ENCODE measurements at places on chromosomes 5 and 9.

GRCh38 chr9:73179589-73179988 is 27.9 kb downstream of the ANXA1 start:
- DNase-seq, result no peak

GRCh38 chr9:2159521-2160454 is 144.6 kb downstream of the SMARCA2 start:
- DNase-seq, result peak; percentile 24

- no peak for DNase-seq
These were observed 481.7 kb upstream of the KLF4 start for GRCh38 chr9:107971241-107971640.

DNA sequence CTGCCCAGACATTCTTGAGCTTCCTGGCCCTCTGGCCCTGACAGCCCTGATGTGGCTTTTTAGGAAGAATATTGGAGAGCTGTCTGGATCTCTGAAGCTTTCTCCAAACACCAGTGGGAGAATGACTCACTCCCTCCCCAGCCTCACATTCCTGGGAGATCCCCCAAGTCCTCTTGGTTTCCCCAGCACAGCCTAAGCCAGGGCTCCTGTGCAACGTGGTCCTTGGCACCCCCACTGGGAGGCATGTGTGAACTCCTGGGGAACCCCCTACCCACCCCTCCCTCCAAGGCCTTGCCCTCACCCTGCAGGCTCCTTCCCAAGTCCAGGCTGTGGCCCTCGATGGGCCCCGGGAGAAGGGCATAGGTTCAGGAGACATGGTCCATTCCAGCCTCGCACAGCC is 12.7 kb downstream of the GLIPR2 start:
- no peak for DNase-seq

GRCh38 chr9:81664638-81665222 is 24.6 kb downstream of the TLE1 start:
- no peak for DNase-seq

- DNase-seq, result no peak
These were observed 1.4 kb downstream of the LHX3 start for GRCh38 chr9:136203408-136204144.

DNA sequence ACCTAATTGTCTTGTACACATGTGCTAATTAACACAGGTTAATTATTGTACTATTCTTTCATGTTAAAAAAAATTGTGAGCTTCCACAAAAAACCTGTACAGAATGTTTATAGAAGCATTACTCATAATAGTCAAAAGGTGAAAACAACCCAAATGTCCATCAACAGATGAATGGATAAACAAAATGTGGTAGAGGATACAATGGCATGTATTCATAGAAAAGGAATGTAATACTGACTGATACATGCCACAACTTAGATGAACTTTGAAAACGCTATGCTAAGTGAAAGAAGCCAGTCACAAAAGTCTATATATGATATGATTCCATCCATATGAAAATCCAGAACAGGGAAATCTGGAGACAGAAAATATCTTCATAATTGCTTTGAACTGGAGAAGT is 25.6 kb downstream of the RRAGA start:
- DNase-seq, result no peak

DNA sequence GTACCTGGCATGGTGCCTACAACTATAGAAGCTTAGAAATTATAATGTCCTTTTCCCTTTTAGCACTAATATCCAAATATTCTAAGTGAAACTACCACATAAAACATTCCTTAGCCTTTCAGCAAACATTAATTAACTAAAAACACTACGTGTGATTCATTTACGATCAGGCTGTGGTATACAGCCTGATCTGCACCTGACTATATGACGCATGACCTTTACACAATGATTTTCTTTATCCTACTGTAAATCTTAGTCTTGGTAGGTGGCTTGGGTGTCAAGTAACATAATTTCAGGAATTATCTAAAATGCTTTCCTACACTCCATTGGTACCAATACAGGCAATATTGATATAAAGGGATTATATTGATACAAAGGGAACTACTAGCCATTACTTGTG is 686.7 kb downstream of the DTWD2 start:
- DNase-seq, result no peak

DNA sequence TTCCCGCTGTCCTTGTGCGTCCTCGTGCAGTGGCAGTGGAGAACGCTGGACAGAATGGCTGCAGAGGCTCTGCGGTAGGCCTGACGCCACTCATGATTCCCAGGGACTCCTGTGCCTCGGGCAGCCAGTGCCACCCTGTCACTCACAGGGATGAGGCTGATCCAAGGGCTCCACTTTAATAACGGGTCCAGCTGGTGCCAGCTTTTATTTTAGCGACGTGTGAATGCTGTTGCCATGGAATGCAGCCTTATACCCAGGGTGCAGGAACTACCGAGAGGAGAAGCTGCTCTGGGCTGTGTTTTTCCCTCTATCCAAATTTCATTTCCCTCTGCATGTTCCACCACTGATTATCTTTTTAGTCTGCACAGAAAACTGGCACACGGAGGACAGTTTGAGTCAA is 15.8 kb upstream of the NTNG2 start:
- no peak for DNase-seq

- DNase-seq, result no peak
These were observed 52.0 kb upstream of the DAPK1 start for GRCh38 chr9:87445646-87446045.

- DNase-seq, result no peak
These were observed 149.7 kb downstream of the ENC1 start for GRCh38 chr5:74490814-74491213.

- DNase-seq, result no peak
These were observed 61.9 kb downstream of the MROH2B start for GRCh38 chr5:41009232-41009631.

DNA sequence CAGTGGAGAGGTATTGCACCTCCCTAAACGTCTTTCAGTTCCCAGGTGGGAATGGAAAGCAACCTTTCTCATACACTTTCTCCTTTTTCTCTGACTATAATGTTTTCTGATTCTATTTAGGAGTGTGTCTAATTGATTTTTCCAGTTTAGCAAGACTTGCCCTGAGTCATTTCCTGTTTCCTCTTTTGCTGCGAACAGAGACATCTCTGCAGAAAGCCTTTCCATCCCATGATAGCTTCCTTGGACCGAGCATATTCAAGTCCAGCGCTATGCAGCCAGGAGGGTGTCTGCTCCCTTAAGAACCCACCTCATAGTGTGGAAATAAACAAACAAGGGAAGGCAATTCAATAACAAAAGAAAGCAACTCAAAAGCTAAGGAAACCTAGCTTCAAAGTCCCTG is 60.0 kb upstream of the CDH6 start:
- peak; percentile 5 for DNase-seq

DNA sequence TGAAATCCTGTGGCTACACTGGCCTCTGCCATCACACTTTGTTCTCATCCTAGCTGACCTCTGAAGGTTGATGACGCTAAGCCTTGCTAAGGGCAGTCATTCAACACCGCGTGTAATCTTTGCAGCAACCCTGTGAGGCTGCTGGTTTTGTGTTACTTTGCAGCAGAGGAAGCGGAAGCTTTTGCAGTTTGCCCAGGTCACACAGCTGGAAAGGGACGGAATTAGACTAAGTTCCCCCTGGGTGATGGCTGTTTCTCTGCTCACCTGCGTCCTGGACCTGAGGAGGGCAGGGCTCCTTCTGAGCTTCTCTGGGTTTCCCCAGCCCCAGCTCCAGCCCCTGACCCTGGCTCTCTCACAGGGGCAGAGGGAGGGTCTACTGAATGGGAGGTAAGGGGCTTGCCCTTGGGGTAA is 7.3 kb upstream of the SLC25A51 start:
- no peak for DNase-seq

GRCh38 chr9:100082782-100083181 is 16.0 kb downstream of the ERP44 start:
- no peak for DNase-seq

- no peak for DNase-seq
These were observed 159.8 kb downstream of the TMC1 start for GRCh38 chr9:72681283-72681630.

- DNase-seq, result no peak
These were observed 11.0 kb downstream of the NDUFS4 start for GRCh38 chr5:53571403-53571802.

DNA sequence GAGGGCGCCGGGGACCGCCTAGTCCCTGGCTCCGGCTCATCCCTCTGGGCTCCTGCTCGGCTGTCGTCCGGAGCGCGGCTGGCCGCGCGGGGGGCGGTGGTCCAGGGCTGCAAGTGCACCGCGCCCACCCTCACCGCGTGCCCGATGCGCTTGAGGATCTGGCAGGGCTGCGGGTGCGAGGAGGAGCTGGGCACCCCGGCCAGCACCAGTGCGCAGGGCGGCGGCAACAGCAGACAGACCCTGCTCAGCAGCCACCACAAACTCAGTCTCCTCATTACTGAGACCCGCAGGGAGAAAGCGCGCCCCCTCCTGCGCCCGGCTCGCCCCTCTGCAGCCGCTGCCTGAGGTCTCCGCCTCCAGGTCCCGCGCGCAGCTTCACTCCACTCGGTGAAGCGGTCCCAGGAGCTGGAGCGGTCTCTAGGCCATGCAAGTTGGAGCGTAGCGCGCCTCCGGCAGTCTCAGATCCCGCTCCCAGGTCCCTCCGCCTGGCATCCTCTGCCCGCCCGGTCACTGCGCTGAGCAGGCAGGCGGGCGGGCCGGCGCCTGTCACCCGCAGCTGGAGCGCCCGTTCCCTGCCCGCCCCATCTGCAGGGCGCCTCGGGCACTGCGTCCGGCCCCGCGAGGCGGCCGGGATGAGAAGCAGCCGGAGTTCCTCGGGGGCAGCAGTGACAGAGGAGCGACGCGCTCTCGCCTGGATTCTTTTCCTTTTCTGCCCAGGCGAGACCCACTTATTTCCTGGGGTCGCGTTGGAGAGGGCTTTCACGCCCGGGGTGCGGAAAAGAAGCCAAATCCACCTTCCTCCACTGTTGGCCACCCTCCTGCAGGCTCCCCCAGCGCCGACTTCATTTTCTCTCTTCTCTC is 512 bp downstream of the GRIN3A start:
- no peak for DNase-seq

DNA sequence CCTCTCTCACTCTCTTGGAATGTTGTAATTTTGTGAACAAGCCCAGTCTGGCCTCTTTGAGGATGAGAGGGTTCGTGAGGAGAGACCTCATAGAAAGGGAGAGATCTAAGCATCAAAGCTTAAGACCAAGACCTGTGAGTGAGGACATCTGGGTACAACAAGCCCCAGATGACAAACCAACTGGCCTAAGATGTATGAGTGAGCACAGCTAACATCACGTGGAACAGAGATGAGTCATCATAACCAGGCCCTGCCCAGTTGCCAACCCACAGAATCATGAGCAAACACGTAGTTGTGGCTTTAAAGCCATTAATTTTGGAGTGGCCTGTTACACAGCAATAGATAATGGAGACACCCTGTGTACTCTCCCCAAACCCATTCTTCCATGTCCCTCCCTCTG is 439.1 kb upstream of the KIF2A start:
- no peak for DNase-seq

- no peak for DNase-seq
These were observed 43.1 kb upstream of the TTC39B start for GRCh38 chr9:15349892-15350761.

- no peak for DNase-seq
These were observed 103.5 kb downstream of the NPR3 start for GRCh38 chr5:32814620-32815019.

- no peak for DNase-seq
These were observed 513.4 kb downstream of the CSNK1G3 start for GRCh38 chr5:124025306-124025845.

- no peak for DNase-seq
These were observed 248.8 kb downstream of the TENT4A start for GRCh38 chr5:6961837-6962635.

DNA sequence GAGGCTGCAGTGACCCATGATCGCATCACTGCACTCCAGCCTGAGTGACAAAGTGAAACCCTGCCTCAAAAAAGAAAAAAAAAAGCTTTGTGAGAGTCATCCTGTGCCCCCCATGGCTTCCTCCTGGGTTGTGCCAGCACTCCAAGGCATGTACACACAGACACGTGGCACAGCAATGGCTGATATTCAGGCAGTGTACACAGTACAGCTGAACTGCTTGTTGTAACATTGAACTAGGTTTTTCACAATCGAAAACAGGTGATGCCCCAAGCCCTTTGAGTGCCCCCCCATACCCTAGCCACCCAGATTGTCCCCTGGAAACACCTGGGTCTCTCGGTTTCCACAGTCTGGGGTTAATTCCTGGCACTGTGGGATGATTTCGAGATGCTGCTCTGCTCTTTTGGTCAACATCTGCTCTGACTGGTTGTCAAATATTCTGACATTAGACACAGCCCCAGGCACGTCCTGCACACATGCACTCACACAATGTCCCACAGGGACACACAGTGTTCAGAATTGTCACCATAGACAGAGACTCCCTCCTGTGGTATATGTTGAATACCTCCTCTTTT is 9.2 kb downstream of the SPINK4 start:
- no peak for DNase-seq

- DNase-seq, result no peak
These were observed 4.5 kb downstream of the CMBL start for GRCh38 chr5:10303201-10303600.

- no peak for DNase-seq
These were observed 351.3 kb downstream of the ADGRV1 start for GRCh38 chr5:90909940-90910339.

DNA sequence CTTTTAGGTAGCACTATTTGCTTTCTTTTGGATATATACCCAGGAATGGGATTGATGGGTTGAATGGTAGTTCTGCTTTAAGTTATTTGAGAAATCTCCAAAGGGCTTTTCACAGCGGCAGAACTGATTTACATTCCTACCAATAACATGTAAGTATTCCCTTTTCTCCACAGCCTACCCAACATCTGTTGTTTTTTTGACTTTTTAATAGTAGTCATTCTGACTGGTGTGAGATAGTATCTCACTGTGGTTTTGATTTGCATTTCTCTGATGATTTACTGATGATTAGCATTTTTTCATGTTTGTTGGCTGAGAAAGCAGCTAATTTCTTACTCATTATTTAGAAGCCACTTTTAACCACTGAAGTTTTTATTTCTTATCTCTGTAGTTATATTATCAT is 221.1 kb upstream of the ACTBL2 start:
- DNase-seq, result no peak

- DNase-seq, result no peak
These were observed 479.5 kb upstream of the TNC start for GRCh38 chr9:115597330-115597895.

GRCh38 chr5:78060421-78060820 is 234.1 kb downstream of the AP3B1 start:
- DNase-seq, result no peak
